ENCODE measurements at places on chromosomes 4 and X. TPM values are rescaled to one million over a fixed set of nuclear protein-coding genes. Genes with fewer than 3 reads are reported as not detected.

DNA sequence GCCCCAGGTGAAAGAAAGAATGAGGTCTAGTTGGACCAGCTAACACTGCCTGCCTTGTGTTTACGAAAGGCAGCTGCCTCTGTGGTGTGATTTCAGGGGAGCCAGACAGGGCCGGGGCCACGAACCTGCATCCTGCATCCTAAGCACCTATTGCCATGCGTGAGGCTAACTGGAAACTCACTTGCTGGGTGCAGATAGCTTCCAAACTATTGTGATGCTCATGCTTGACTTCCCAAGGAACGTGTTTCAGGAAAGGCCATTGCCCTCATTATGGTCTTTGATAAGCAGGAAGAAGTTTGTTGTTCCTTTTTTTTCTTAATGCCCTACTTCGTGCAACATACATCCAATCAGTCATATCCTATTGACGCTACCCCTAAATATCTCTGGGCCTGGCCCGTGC lies 2.3 kb upstream of the IRF2 start:
- H3K4me3 ChIP-seq, result peak overlapping the region; percentile 84
- no peak for DNase-seq

Gene CENPE
- total RNA-seq, result 0.25 TPM

Gene PARM1
- 14.5 TPM for total RNA-seq

Gene ITM2A
- total RNA-seq, result 18.0 TPM

Measured in psoas muscle (tissue), 8 donors.